ENCODE measurements at places on chromosomes 1 and 21.
A peak's percentile ranks its signal among the peaks of the same experiment; 100 is the strongest.

- DNase-seq, result no peak
These were observed 126.1 kb downstream of the HMCN1 start for GRCh38 chr1:185860311-185860710.

DNA sequence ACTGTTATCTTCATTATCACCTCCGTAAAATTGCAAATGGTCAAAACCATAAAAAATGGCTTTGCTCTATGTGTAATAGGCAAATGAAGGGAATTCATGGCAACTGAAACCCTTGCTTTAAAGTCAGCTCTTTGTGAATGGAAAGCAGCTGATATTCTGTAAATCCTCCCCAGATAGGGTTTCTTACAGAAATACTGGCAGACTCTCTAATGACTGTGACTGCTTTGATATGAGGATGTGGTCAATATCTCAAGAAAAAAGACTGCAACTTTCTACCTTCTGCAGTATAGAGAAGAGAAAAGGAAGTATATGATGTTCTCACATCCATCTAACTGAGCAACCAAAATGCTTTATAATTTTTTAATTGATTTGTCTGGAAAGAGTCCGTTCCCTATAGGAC lies 193.1 kb downstream of the ST6GALNAC3 start:
- no peak for DNase-seq

DNA sequence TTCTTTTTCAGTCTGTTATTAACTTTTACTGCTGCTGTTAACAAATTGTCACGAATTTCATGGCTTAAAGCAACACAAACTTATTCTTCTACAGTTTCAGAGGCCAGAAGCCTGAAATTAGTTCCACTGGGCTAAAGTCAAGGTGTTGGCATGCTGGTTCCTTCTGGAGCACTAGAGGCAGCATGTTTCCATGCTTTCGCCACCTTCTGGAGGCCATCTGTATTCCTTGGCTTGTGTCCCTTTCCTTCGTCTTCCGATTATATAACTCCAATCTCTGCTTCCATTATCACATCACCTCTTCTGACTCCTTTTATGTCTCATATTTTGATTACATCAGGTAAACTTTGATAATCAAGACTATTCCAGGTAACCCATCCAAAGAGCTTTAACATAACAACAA lies 1742.1 kb downstream of the BRINP3 start:
- DNase-seq, result no peak

- no peak for DNase-seq
These were observed 10.4 kb downstream of the NUCKS1 start for GRCh38 chr1:205739348-205740160.

DNA sequence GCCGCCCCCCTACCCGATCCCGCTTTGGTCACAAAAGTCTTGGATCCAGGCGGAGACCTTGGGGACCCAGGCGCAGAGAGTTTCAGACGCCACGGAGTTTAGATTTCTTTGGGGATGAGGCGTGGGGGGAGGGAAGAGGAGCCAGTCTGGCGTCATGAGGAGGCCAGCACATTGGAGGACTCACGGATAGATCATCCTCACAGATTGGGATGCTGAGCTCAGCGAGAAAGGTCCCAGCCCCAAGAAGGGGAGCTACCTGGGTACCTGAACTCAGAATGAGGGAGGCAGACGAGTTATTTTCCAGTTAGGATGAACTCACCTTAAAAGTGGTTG lies 393 bp downstream of the ELAPOR1 start:
- no peak for DNase-seq

DNA sequence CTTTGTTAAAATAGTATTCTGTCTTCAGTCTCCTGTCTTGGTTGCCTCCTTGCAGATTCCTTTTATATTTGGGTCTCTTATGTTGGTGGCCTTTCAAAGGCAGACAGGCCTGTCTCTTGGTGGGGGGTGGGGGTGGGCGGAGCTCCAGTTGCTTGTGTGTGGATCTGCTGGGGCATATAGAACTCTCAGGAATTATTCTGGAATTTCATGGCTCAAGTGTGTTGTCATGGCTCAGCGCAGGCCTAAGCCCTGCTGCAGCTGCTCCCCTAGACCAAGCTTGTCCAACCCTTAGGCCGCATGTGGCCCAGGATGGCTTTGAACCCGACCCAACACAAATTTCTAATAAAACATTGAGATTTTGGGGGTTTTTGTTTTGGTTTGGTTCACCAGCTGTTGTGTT lies 8.0 kb downstream of the C1orf35 start:
- no peak for DNase-seq

GRCh38 chr1:204104331-204105130 lies 31.6 kb downstream of the SOX13 start:
- DNase-seq, result no peak

DNA sequence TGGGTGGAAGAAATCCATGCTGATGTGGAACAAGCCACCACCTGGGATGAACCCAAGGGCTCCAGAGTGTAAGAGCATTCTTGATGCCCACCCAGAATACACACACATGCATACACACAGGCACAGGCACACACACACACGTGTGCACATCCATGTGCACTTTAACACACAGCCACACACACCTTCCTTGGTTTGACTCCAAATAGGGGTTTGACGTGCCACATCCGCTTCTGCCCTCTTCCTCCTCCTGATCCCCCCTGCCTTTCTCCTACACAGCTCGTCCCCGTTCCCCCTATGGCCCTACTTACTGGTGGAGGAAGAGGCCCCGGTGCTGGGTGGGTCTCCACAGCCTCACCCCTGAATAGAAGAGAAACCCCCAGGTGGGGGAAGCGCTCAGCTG lies 16.0 kb downstream of the SPATA21 start:
- no peak for DNase-seq

GRCh38 chr21:41247561-41248545 lies 68.7 kb upstream of the FAM3B start:
- DNase-seq, result no peak

DNA sequence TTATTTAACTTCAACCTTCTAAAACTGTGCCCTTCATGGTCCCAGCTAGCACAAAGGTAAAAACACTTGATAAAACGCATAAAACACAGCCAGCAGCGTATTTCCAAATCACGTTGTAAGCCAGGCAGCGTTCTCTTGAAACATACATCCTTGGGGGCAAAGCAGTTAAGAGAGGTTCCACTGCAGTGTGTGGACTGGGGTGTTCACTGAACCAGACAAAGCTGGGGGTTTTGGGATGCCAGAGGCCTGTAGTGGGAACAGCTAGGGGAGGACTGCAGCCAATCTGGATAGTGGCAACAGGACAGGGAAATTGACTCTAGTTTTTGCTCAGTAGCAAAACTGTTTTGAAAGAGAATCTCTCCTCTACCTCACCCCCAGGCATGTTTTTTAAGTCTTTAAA lies 21.5 kb upstream of the ATP5PO start:
- DNase-seq, result no peak

- no peak for DNase-seq
These were observed 6.2 kb downstream of the TRAF5 start for GRCh38 chr1:211332830-211333229.

DNA sequence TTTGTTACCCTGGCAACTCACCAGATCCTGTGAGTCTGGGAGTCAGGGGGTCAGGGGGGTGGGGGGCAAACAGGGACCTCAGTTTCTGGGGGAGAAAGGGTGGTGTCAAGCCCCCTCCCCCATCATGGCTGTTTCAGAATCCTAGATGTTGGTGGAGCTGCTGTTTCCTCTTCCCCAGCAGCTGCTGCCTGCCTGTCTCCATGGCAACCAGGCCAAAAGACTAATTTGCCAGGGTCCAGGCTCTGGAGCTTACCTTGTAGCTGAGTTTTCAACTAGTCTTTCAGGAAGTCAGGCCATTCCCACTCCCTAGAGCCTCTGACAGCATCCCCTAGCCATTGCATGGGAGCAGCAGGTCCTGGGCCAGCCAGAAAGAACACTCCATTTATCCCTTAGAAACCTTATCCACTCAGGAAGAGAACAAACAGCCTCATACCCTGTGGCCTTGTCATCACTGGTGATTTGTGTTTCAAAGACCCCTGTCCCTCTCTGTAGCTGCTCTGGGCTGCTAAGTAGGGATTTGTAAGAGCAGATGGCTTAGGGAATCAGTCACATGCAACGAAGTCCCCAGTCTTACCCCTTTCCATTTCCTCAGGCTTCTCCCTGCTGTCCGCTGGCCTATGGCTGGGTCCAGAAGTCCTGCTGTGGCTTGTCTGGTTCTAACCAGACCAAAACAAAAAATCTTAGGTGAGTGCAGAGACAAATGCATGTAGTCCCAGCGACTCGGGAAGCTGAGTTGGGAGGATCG lies 21.5 kb upstream of the STMN1 start:
- no peak for DNase-seq

GRCh38 chr1:47432071-47433036 lies 5.5 kb upstream of the FOXD2 start:
- DNase-seq, result peak; percentile 50

DNA sequence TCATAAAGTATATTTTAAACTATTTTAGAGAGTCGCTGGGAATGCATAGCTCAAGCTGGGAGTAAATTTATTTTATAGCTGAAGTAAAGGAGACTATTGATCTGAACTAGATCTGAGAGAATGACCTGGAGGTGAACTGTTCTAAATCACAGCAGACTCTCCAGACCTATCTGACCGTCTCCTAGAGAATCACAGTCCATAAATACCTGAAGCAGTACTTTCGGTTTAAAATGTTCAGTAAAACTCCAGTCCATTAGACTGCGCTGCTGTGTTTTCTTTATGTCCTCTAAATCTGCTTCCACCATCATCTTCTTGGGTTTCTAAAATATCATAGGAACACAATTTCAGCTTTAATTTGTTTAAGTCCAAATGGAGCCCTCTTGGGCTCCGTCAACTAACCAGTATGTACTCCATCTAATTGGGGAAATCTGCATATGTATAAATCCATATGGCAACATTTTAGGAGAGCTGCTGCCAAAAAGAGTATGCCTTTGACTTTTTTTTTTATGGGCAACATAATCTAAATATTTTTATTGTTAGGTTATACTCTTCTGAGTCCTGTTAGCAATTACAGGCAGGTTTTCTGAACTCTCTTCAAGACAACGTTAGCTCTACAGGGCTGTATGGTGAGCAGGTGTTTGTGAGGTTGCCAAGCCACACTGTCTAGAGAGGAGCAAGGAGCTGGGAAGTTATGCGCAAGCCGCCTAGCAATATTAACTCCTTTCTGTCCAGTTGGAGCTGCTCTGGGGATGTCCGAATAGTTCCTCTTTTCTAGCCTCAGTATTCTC lies 111.2 kb downstream of the SPAG17 start:
- DNase-seq, result no peak

DNA sequence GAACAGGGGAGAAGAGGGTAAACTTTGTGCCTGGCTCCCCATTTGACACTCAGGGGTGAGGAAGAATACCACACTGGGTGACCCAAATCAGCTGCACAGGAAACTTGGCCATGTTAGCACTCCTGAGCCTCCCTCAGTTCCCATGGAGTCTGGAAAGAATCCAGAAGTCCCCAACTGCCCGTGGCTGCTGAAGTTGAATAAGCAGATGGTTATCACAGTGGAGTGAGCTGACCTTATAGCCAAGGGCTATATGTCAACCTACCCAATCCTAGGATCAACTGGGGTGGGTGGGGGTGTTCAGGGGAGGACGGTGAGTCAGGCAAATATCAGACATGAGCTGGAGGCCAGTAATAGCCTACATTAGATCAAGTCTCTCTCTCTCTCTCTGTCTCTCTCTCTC lies 20.4 kb downstream of the KCNH1 start:
- no peak for DNase-seq

DNA sequence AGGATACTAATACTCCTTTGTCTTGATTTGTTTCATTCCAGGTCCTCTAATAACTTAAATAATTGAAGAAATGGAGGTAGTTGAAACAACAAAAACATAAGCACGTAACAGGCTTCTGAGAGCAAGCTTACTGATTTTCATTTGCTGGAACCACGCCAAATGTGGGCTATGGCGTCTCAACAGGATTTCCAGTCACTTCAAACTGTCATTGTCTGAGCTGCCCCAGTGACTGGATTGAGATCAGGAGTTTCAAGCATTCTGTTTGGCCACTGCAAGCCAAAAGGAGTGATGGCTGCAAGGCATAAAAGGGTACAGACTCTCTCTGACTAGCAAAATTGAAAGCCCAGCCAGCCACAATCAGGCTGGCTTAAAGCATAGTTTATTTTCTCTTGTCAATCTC lies 289.9 kb downstream of the DPYD start:
- DNase-seq, result no peak

GRCh38 chr1:4657960-4658541 lies 3.6 kb downstream of the AJAP1 start:
- no peak for DNase-seq

- DNase-seq, result peak; percentile 91
These were observed at the start of gene TMEM39B for GRCh38 chr1:32072622-32073298. Gene TMEM39B (plus strand): TSS chr1:32072939. CDS start chr1:32073048, 109 bp downstream.

- DNase-seq, result no peak
These were observed 139.0 kb upstream of the TMEM51 start for GRCh38 chr1:15014516-15014915.

- no peak for DNase-seq
These were observed 50.6 kb downstream of the KIF26B start for GRCh38 chr1:245205396-245205795.

- no peak for DNase-seq
These were observed 633.7 kb downstream of the USP25 start for GRCh38 chr21:16363518-16363917.

- no peak for DNase-seq
These were observed 43.4 kb downstream of the WDR64 start for GRCh38 chr1:241695246-241696171.
